Hematopoietic multipotent progenitor cell treated with erythropoietin and hydrocortisone succinate and interleukin-3 and kit ligand, for 8 days (in vitro differentiated cells): ENCODE measurements at places on chromosomes 12 and 14.

DNA sequence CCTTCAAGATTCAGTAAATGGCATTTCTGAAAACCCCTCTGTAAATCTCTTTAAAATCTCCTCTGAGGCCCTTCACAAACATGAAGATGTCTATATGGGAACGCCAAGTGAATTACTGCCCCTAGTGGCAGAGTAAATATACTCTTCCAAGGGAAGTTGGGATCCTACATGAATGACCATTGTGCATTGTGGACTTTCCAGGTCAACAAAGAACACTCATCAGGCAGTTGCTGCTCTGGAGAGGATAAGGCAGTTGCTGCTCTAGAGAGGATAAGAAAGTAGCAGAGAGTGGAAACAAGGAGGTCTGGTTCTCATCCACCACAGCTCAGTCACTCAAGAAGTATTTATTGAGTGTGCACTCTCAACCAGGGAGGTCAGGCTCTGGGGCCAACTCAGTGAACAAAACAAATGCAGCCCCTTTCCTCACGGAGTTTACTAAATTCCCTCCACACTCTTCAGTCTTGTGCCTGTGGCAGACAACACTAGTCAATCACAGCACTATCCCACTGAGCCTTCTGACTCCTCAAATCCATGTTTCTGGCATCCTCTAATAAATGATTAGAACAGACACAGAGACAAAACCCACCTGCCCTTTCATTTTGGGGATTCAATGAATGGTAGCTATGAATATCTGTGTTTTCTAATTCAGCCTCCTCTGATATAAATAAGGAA, 52.9 kb downstream of the SVOP start:
- peak; percentile 25 for DNase-seq

- DNase-seq, result no peak
Measured at GRCh38 chr12:2282318-2282717, 229.5 kb downstream of the CACNA1C start.

- DNase-seq, result no peak
Measured at GRCh38 chr14:60646226-60646818, 3.0 kb downstream of the SIX1 start.

- DNase-seq, result no peak
Measured at GRCh38 chr12:32437095-32437515, 37.7 kb downstream of the FGD4 start.

DNA sequence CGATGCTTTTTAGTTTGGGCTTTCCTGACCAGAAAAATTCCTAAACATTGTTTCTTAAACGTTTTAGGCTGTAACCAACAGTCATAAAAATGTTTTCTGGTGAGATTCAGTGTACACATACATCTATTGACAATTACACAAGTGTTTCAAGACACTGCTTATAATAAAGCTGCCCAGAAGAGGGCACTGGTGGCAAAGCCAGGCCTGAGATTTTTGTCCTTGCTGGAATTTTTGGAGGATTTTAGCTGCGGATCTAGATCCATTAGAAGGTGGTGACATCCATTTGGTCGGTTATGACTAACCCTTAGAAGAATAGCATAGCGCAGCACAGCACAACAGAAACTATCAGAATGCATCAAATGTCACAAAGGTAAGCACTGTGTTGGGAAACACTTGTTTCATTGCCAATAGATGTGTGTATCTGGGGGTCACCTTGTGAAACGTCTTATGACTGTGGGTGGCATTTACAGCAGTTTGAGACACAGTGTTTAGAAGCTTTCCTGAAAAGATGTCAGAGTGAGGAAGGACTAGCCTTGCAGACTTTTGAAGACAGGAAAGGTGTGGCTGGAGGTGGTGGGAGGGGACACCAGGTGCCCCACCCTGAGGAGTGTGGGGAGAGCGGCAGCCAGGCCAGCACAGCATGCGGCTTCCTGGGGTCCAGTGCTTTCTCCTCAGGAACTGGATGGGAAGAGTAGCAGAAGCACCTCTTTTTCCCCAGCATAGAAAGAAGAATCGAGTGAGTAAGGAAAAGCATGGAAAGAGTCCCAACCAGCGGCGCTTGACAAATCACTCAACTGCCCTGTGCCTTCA, 54.7 kb upstream of the FKBP4 start:
- DNase-seq, result peak; percentile 35

- no peak for DNase-seq
Measured at GRCh38 chr12:47747126-47747525, 11.6 kb downstream of the RAPGEF3 start.
